DMS79 treated with DMSO at 0.1 percent for 48 hours (cell line): ENCODE measurements at places on chromosomes 6 and 20.

- no peak for DNase-seq
These were observed 719 bp downstream of the HSP90AB1 start for GRCh38 chr6:44247338-44248302.

GRCh38 chr6:168469521-168469920 is 28.5 kb downstream of the SMOC2 start:
- DNase-seq, result no peak

DNA sequence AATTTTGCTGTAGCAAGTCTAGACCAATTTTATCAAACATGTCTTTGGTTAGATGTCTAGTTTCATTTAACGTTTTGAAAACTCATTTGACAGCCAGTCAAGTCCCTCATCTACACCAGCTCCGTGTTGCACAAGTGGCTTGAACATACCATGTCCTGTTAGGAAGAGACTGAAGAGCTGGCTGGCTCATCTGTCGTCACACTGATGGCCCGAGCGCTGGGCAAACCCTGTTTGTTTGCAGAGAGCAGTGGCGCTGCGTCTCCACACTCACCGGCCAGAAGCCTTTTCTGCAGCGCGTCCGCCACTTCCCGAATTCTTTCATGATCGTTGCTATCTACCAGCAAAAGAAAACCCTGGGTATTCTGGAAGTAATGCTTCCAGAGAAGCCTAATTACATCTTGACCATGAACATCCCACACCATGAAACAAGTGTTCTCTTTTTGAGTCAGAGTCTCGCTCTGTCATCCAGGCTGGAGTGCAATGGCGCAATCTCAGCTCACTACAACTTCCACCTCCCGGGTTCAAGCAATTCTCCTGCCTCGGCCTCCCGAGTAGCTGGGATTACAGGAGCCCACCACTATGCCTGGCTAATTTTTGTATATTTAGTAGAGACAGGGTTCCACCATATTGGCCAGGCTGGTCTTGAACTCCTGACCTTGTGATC is 10.7 kb upstream of the TCFL5 start:
- DNase-seq, result no peak

DNA sequence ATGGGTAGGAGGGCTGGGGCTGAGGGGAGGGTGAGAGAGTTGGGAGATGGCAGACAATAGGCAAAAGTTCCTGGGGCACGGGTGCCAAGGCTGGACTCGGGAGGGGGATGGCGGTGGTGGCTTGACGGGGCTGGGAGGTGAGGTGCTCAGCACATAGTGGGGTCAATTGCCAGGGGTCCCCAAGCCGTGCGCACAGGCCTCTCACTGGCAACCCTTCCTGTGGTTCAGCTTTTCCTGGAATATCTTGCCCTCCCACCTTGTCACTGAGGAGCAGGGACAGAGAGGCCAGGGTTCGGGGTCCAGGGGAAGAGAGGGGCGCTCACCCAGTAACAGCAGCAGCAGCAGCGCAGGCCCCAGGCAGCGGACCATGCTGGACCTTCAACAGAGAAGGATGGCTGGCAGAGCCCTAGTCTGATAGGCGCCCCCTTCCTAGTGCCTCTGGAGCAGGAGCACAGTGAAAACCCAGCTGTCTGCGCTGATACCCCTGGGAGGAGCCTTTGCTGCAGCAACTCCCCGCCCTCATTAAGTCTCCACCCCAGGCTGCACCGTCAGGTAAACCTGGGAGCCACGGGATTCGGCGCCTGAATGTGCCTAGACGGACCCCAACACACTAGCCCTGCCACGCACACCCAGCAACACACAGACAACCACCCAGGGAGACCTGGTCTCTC is at the start of gene GFRA4:
Gene GFRA4 (minus strand): TSS at position 369 of the 671 bp plus-strand sequence. CDS start 0 bp downstream, at position 369.
- no peak for DNase-seq

DNA sequence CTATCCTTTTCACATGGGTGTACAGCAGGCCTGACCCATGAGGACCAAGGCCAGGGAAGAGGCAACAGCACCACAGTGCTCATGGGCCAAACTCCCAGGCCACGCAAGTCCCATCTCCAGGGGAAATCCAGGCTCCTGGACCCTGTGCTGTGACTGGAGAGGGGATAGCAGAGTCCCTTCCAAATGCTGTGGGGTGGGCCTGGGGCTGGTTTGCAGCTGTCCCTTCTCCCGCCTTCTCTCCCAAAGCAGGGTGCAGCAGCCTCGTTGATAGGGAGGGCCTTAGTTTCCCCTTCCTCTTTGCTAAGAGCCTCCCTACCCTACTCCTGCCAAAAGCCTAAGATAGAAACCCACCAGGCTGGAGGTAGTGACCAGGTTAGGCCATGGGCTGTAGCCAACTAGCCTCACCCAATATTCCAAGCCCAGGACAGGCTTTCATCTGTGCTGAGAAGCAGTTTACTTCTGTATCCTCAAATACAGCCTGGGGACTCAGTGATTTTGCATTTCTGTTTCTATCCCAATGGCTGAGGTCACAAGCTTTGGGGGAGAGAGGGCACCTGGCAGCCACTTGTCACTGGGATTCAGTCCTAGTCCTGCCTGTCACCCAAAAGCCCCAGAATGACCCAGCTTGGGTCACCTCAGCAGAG is 1.4 kb downstream of the CTSZ start:
- DNase-seq, result no peak

DNA sequence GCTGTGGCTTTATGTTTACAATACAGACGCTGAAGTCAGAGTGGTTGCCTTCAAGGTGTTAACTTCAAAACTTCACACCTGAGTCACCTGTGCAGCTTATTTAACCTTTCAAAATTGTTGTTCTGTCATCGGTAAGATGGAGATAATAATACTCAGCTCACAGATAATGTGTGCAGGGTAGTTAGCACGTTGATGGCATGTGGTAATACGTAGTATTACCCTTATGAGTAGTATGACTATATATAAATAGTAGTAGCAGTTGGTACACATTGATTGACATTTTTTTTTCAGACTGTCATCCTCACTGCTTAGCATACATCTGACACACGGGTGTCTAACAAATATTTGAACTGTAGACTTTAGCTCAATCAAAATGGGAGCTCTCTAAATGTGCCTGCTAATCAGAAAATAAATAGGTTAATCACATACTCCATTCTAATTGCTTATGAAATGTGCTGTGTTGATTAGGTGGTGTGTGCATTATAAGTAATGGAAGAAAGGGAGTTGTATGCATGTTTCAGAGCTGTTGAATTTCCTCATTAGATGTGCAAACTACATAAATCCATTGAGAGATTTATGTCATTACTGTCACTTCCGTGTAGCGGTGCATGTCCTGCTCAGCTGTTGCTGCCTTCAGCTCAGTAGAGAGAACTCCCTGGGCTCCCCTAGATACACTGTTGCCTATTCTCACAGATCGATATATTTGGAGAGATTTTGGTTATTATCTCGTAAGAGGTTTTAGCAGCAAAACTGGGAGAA is 11.2 kb upstream of the MROH8 start:
- DNase-seq, result no peak
